Activated CD8-positive, alpha-beta T cell treated with anti-CD3 and anti-CD28 coated beads, Interleukin-2, amount 10 ng/mL, durations not matched to agents 7 days and 5 days (primary cell): ENCODE measurements at places on chromosomes 6 and 20. TPM values are rescaled to one million over a fixed set of nuclear protein-coding genes. Genes with fewer than 3 reads are reported as not detected.
A peak's percentile ranks its signal among the peaks of the same experiment; 100 is the strongest.

DNA sequence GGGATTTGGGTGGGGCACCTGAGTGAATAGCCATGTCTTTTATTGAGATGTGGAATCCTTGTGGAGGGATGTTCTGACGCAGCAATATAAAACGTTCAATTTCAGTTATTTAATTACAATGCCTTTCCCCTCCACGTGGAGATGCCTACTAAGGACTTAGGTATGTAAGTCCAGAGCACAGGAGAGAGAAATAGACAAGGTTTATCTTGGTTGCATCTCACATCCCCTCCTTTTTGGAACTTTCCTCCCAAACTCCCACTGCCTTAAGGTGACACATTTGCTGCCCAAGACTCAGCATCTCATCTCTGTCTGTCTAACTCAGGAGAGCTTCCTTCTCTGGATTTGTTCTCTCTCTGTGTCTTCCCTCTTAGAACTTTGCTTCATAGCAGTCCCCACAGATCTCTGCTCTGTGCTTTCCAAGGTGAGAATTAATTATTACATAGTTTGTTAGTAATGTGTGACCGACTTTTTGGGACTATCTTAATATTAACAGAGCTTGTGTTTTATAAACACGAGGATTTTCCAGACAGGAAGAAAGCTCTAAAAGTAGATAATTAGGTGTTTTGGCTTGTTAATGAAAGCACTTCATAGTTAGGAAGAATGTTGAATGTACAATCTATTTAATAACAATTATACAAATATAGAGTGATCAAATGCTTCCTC is 52.6 kb downstream of the COL19A1 start:
- H3K4me1 ChIP-seq = no peaks in the 10 kb centered on the region
- DNase-seq = no peak
- H3K27ac ChIP-seq = no peak overlapping the region

DNA sequence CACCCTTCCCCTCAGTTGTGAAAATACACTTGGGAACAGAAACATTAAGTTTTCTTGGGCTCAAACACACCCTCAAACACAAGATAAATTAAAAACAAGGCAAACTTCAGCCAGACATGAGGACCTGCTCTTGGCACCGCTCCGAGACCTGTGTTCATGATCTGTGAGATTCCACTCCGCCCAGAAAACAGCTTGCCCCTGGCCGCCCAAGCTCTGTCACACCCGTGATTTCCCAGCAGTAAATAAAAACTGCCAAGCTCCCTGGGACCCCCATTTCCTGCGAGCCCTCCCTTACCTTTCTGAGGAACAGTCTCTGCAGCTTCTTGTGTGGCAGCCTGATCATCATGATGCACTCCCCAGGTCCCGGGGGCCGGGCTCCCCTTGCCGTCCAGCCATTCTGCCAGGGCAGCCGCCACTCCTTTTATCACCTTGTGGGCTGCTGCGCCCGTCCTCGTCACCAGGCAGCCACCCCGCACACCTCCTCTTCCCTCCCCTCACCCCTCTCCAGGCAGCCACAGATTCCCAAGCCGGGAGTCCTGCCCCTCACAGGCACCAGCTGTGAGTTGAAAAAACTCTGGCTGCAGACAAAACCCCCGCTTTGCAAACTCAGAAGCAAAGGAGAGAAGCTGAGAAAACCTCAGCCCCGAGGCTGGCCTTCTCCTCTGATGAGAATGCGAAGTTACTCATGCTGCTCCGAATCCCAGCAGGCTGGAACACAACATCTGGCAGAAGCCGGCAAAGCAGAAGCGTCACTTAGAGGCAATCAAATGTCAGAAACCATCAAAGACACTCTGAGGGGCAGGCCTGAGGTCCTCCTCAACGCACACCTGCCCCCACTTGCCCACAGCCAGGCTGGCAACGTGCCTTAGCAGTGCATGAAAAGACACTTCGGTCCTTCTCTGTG is 130.4 kb upstream of the RPS6KA2 start:
- H3K4me3 ChIP-seq = no peak overlapping the region
- no peak overlapping the region for H3K27ac ChIP-seq
- peaks cover 33% of the 10 kb centered on the region for H3K4me1 ChIP-seq
- no peak for DNase-seq
- peaks cover 32% of the 10 kb centered on the region for H3K27me3 ChIP-seq
- H3K36me3 ChIP-seq = no peaks in the 10 kb centered on the region

DNA sequence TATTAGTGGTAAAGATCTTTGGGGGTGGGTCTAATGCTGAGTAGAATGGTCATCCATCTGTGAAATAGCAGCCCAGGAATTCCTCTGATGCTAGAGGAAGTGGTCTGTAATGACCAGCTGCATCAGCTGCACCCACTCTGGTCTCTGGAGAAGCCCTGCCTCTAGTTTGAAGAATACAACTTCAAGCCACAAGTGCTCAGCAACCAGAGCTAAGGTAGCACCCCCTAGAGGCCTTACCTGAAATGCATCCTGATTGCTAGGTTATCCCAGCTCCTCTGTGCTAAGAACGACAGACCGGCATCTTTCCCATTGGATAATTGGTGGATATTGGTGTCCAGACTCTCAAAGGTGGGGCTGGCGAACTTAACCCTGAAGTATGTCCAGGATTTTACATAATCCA is 58.2 kb downstream of the DNAH8 start:
- peak; percentile 27 for DNase-seq
- no peak overlapping the region for H3K27ac ChIP-seq
- peaks cover 12% of the 10 kb centered on the region for H3K27me3 ChIP-seq
- no peaks in the 10 kb centered on the region for H3K36me3 ChIP-seq
- no peaks in the 10 kb centered on the region for H3K4me1 ChIP-seq
- H3K4me3 ChIP-seq = no peak overlapping the region

DNA sequence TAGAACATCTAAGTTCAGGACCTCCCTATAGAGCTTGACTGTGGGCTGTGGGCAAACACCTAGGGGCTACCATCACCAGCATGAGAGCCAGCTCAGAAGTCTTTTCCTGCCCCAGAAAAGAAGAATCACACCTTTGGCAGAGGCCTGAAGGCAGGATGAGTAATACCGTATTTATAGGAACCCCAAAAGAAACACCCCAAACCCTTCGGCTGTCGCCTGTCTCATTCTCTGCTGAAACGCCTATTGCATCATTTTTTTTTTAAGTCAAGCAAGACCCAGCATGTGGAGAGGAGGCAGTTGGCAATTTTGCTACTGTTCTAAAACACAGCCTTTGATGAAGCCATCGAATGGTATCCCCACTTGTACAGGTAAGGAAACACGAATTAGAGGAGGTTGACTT is 436.4 kb downstream of the TFAP2A start:
- no peak for DNase-seq
- no peak overlapping the region for H3K27ac ChIP-seq
- H3K36me3 ChIP-seq = no peaks in the 10 kb centered on the region
- H3K4me3 ChIP-seq = no peak overlapping the region

- no peak overlapping the region for H3K4me3 ChIP-seq
- H3K4me1 ChIP-seq = no peaks in the 10 kb centered on the region
- H3K27me3 ChIP-seq = no peaks in the 10 kb centered on the region
- no peaks in the 10 kb centered on the region for H3K36me3 ChIP-seq
- H3K27ac ChIP-seq = no peak overlapping the region
Measured at GRCh38 chr6:165486183-165487137, 176.6 kb downstream of the PDE10A start.

- peaks cover 11% of the 10 kb centered on the region for H3K4me1 ChIP-seq
- H3K4me3 ChIP-seq = no peak overlapping the region
- H3K27me3 ChIP-seq = peaks cover 47% of the 10 kb centered on the region
- no peaks in the 10 kb centered on the region for H3K36me3 ChIP-seq
- peak; percentile 57 for DNase-seq
Measured at GRCh38 chr6:147506704-147507114, 1.8 kb upstream of the SAMD5 start.

GRCh38 chr6:155079985-155080452 is 84.9 kb downstream of the TIAM2 start:
- no peaks in the 10 kb centered on the region for H3K27me3 ChIP-seq
- no peak overlapping the region for H3K4me3 ChIP-seq
- DNase-seq = no peak
- H3K27ac ChIP-seq = peak overlapping the region; percentile 47

DNA sequence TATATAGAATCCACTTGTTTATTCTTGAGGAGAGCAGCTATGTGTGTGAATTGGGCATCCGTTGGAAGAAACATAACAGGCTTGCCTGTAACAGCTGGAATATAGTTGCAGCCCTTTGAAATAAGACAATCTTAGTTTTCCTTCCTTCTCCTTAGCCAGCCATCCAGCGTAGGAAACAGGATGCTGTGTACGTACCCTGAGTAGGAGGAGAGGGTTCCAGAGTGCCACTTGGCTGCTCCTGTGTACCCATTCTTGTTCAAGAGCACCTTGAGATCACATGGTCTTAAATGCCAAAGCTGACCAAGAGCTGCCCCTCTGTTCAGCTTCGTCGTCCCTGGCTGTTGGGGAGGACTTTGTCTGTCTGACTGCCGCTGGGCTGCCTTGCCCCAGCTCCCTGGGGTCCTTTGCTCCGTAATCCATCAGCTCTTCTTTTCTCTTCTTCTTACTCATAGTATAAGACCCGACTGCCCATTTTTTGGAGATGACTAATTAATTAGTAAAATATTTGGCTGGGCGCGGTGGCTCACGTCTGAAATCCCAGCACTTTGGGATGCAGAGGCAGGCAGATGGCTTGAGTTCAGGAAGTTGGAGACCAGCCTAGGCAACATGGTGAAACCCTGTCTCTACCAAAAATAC is 49.0 kb downstream of the RREB1 start:
- no peak overlapping the region for H3K4me3 ChIP-seq
- H3K27me3 ChIP-seq = no peaks in the 10 kb centered on the region
- peak overlapping the region; percentile 11 for H3K27ac ChIP-seq
- no peak for DNase-seq

DNA sequence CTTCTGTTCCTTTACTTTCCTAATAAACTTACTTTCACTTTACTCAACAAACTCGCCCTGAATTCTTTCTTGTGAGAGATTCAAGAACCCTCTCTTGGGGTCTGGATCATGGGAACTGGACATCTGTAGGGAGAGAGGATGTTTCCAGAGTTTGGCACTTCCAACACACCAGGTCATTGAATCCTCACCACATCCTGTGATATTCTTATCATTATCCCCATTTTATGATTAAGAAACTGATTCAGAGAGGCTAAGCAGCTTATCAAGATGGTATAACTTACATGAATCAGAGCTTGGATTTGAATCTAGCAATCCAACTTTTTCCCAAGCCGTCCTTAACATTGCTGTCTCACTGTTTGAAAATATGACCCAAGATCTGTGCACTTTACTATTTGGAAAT is 15.5 kb downstream of the PPIL6 start:
- no peak overlapping the region for H3K27ac ChIP-seq
- H3K4me3 ChIP-seq = no peak overlapping the region
- H3K36me3 ChIP-seq = no peaks in the 10 kb centered on the region
- peaks cover 7% of the 10 kb centered on the region for H3K27me3 ChIP-seq

DNA sequence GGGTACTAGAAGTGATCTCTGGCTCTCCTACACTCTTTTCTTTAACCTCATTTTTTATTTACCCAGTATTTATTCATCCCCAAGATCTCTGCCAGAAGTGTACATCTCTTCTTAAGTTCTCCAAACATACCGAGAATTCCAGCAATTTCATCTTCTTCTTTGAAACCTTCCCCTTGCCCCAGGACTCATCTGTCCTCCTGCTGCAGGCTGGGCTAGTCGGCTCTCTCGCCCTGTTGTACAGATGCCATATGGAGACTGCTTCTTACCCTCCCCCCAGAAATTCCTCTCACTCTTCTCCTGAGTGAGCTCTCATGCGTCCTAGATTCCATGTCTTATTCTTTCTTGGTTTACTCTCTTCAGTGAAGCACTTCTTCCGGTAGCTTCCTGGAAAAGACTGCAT is 21.9 kb upstream of the PNRC1 start:
- no peak overlapping the region for H3K27ac ChIP-seq
- no peak for DNase-seq
- peaks cover 2% of the 10 kb centered on the region for H3K36me3 ChIP-seq
- no peaks in the 10 kb centered on the region for H3K27me3 ChIP-seq

- no peak overlapping the region for H3K4me3 ChIP-seq
- H3K27ac ChIP-seq = no peak overlapping the region
- no peaks in the 10 kb centered on the region for H3K36me3 ChIP-seq
- H3K27me3 ChIP-seq = no peaks in the 10 kb centered on the region
- DNase-seq = no peak
Measured at GRCh38 chr6:148316308-148316707, 26.3 kb upstream of the SASH1 start.

HEY2 gene
- total RNA-seq = not detected

IYD gene
- not detected for total RNA-seq

LBP gene
- total RNA-seq = not detected

ZFP57 gene
- total RNA-seq = not detected
